CD4-positive, alpha-beta T cell treated with Interleukin-4 for 1 hour (primary cell): ENCODE measurements at places on chromosomes 7 and 10.

GRCh38 chr10:71554671-71555070, 158.0 kb downstream of the CDH23 start:
- no peak for DNase-seq

DNA sequence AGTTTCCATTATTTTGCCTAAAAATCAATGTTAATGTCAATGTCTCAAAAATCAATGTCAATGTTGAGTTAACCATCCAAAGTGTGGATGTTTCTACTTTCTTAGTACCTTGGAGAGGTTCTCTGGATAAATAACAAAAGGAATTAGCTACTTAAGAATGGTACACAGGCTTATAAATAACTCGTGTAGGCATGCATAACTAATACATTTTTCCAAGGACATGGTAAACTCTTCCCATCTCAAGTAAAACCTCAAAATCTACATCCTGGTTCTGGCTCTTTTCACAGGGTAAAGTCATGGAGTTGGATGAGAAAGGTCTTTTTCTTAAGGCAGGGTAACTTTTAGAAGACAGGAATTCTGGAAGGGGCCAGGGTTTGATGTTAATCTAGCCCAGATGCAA, 59.9 kb downstream of the CAV1 start:
- DNase-seq = no peak

GRCh38 chr7:41277561-41277960, 425.3 kb downstream of the INHBA start:
- DNase-seq = no peak

DNA sequence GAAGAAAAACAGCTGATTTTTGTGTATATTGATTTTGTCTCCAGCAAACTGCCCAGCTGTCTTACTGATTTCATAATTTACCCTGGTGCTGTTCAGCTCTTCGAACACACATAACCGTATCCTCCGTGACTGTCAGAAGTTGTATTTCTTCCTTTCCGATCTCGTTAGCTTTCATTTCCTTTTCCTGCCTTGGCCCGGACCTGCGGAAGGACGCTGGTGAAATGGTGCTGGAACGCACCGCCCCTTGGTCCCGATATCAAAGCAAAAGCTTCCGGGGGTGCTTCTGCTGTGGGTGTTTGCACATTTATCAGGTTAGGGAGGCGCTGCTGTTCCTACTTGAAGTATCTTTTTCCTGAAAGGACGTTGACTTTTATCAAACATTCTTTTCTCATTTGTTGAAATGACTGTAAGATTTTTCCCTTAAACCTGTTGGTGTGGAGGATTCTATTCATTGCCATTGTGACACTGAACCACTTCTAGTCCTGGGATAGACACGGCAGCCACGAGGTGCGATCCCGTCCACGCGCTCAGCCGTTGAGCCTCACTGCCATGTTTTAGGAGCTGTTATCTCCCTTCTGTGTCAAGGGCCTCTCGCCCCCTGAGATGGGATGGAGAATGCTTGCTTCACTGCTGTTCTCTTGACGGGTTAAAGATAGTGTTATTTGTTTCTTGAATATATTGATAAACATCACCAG, 72.6 kb downstream of the FOXL3 start:
- peak; percentile 32 for DNase-seq

DNA sequence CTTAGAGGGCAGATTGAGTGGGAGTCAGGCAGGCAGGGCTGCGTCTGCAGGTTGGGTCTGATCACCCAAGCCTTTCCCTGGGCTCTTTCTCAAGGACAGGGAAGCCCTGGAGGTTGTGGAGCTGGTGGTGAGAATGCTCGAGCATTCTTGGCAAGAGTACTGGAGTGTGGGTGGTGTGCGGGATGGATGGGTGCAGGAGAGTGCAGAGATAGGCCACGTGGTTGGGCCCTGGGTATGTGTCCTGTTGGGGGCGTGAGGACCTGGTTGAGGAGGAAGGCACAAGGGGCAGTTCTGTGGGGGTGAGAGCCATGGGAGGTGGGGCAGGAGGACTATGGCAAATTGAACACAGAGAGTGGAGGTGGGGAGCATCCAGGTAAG, 135.9 kb downstream of the PTPN20 start:
- no peak for DNase-seq

DNA sequence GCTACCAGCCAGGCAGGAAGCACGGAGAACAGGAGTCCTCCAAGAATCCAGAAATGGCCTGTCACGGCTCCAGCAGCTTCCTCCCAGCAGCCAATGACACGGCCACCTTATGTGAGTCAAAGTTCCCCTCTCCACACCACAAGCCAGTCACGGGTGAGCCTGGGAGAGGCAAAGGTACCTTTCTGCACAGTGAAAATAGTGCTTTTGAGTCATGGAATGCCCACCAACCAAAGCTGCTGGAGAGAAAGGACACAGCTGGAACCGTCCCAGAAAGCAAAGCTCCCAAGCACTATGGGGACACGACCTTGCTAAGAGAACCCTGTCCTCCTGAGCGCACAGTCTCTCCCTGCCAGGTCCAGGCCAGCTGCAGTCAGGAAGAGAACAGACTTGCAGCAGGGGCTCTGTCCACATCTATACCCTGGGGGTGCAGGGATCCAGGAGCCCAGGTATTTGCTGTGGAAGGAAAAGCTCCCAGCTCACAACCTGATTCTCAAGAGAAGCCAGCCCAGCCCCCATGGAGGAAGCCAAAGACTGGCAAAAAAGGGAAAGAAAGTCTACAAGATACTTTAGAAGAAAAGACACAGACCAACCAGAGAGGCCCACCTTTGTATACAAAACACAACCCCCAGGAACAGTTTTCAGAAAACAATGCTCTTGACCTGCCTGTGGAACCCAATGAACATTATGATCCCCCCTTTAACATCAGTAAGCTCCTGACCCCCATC, 24.4 kb downstream of the C10orf71 start:
- DNase-seq = no peak

DNA sequence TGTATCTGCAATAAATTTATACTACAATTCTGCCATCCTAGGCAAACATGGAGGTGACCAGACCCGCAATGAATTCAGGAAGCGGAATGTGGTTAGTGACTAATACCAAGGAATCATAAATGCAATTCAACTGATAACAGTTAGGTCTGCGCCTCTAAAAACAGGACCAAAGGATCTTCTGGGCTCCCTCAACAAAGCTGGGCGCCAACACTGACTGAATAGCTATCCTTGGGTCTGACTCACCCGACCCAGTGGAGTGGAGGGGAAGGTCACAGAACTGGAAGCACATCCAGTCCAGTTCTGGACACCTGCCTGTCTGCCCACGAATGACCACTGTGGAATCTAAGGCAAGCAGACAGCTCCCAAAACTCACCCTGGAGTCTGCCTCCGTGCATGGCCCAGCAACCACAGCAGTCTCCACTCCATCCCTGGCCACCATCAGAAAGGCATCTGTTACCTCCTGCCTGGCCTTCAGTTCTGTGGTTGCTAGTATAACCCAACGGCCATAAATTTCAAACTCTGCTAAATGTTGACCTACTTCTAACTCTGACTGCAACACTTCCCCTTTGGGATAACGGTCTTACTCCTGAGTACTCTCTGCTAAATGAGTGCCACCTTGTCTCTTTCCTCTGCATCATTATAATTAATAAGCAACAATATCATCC, 43.0 kb upstream of the DLX6 start:
- no peak for DNase-seq

DNA sequence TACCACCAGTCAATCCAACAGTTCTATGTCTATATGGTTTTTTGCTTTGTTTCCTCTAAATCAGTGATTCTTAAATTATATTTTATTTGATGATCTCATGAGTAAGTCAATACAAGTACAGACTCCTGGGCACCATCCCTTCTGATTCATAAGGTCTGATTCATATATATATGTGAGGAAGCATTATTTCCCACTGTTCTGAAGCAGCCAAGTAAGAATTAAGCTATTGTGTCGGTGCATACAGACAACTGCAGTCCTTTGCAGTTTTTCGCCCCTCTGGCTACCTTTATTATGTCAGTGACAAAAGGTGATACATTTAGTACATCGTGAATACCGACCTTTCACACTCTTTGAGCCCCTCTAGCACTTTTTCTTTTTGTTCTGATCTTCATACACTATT, 1079.6 kb upstream of the C7orf33 start:
- no peak for DNase-seq

DNA sequence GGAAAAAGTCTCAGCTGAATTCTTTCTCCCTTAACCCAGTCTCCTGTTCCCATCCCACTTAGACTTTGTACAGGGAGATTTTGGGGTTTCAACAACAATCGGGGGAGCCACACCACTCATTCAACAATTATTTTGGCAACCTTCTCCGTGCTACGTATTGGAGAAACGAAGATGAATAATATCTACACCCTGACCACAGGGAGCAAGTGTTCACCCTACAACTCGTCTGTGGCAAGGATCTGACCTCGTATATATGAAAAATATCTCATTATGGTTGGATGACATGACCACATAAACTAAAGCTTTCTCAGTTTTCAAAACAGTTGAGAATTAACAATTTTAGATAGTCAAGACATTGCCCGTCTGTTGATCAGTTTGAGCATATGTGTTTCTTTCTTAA, 302.1 kb downstream of the CACNA2D1 start:
- no peak for DNase-seq

GRCh38 chr10:93542358-93542791, 24.1 kb upstream of the FFAR4 start:
- no peak for DNase-seq

GRCh38 chr10:124740369-124741280, 3.6 kb downstream of the FAM53B start:
- peak; percentile 72 for DNase-seq

DNA sequence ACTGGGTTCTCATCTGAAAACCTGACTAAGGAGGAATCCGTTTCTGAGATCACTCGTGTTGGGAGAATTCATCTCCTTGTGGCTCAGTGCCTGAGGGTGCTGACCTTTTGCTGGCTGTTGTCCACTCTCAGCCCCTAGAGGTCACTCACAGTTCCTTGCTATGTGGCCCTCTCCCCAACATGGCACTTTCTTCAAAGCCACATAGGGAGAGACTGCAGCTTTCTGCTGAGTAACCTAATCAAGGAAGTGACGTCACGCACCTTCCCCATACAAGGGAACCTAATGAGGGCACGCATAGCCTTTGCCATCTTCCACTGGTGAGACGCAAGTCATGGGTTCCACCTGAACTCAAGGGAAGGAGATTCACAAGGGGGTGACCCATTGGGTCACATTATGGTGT, 23.2 kb downstream of the STEAP1B start:
- DNase-seq = no peak

DNA sequence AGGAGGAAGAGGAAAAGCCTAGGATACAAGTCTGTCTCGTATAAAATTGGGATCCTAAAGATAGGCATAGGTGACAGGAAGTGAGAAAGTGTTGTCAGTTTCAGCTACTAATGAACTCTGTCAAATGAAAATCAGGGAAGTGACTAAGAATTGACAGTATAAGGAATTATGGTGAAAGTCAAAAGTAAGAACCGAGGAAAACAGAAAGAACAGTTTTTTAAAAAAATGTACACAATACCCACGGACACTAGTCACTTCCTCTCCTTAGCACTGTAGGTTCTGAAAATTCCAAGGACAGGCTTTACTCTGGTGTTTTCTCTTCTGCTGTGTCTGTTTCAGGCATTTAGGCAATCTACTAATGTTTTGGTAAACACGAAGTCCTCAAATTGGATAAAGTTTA, 42.3 kb downstream of the ATAD1 start:
- no peak for DNase-seq

DNA sequence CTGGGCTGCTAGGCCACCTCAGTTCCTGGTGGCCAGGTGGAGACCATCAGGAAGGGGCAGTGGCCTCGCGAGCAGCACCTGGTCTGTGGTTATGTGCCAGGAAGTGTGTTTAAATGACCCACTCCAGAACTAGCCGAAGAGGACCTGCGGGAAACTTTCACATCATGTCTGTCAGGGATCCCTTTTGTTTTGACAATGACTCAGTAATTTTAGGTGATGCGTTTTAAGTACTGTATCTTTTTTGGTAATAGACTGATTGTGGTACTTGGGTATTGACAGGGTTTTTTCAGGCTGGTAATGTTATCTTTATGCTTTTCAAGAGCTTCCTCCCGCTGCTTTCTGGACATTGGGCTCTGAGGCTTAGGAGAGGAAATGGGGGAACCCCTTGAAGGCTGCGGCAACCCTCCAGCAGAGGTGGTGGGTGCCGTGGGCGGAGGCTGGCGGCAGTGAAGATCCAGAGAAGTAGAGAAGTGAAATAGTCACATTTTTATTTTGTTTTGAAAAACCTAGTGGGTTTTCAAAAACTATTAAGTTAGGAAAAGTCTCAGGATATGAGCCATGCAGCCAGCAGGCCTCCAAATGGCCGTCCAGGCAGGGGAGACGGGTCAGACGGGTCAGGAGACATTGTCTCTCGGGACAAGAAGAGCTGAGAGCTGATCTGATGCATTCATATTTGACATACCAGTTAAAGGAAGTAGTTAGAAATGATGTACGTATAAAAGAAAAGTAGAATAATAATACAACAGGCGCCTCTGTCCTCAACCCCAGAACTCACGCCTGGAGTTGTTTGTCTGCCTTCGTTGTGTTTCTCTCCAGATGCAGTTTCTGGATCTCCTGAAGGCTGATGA, 27.7 kb downstream of the PPP2R2D start:
- peak; percentile 42 for DNase-seq

- DNase-seq = no peak
Measured at GRCh38 chr7:132750096-132750495, 173.8 kb upstream of the PLXNA4 start.

GRCh38 chr7:50497968-50498367, 47.8 kb upstream of the FIGNL1 start:
- no peak for DNase-seq

- no peak for DNase-seq
Measured at GRCh38 chr10:58919927-58920654, 256.4 kb upstream of the PHYHIPL start.

DNA sequence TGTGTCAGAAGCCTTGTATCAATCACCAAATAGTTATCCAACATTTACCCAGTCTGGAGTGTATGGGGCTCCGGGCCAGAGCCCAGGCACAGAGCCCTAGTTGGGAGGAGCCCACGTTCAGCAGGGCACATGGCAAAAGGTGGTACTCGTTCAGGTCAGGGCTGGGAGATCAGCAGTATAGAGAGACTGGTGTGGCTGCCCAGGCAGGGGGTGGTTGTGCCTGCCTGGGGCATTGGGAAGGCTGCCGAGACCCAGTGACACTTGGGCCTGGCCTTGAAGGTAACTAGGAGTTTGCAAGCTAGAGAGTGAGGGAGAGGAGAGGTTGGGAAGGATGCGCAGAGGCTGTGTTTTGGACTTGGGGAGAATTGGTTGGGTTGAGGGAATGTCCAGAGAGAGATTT, 48.9 kb upstream of the IGFBP3 start:
- DNase-seq = no peak

DNA sequence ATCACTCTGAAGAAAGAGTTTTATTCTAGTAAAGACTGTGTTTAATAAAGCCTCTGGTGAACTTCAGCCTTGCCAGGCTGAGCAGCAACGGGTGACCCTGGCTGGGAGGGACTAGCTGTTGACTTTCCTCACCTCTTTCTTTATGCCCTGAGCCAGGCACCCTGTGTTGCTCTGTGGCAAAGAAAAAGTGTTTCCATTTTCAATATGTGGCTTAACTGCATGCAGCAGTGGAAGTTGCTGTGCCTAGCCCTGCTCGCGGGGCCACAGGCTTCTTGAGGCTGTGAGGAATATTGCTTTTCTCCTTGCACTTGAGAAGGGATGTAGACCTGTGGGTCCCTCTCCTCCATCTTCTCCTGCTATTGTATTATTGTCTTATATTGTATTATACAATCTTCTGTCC, 67.0 kb downstream of the CXCL12 start:
- no peak for DNase-seq
